ENCODE measurements at places on chromosomes 1 and 21.
A peak's percentile ranks its signal among the peaks of the same experiment; 100 is the strongest.

- no peak for DNase-seq
These were observed 18.3 kb upstream of the TLR5 start for GRCh38 chr1:223161321-223161720.

DNA sequence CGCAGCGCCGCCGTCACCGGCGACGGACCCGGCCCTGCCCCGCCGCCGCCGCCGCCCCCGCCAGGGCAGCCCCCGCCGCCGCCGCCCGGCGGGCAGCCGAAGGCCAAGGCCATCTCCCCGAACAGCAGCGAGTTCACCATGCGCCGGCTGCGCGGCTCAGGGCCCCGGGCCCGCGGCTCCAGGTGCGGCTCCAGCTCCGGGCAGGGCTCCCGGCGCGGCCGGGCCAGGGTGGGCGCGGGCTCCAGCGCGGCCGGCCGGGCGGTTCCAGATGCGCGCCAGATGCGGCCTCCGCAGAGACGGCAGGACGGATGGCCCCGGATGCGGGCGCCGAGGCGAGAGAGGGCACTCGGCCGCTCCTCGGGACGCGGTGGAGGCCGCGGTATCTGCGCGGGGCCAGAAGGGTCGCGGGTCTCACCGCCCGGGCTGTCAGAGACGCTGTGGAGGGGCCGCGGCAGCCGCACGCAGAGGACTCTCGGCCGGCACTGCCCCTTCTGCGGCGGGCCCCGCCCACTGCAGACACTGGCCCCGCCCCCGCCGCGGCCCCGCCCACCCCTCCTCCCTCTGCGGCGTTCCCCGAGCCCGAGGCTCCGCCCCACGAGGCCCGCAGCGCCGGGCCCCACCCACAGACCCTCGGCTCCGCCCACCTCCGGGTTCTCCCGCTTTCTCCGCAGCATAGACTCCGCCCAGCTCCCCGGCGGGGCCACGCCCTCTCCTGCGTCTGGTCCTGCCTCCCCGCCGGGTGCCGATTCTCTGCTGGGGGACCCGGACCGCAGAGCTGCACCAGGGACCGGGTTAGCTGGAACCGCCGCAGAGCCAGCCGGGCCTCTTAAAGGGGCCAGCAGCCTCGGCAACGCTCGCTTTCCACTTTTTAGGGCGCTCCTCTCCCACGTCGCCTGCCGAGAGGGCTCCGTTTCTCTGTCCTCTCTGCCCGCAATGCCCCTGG is at the start of gene IFFO2:
TSS of gene IFFO2 (minus strand) at position 484 of the 943 bp plus-strand sequence. CDS start at position 140, 344 bp downstream.
- peak; percentile 67 for DNase-seq

DNA sequence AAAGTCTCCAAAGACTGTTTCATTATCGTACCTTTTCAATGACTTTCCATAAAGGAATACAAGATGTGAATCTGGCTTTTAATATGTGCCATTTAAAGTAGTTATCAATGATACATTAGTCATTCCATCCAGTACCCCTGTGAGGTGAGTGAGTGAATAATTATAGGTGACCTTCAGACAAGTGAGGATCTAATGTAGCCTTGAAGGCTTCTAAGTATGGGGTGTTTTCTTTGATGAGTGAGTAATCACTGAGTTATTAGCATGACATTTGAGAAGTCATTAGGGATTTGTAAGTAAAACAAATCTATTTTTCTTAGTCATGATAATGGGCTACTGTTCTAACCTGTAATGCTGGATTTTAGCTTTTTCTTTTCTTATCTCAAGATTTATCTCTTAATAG is 831.4 kb downstream of the ADGRL2 start:
- no peak for DNase-seq

DNA sequence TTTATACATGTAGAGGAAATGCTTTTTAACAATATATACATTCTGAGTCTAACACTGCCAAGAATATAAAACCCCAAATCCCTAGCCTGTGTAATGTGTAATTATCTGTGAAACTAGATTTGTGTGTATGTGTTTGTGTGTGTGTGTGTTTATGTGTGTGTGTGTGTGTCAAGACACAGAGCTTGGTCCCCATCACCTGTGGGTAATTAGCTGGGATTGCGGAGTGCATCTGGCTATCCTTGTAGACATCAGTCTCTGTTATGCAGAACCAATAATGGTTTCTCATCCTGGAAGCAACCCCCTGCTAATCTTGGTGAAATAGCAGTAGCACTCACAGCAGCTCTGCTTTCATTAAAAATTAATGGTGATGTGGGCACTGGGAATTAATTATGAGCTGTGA is 26.3 kb upstream of the ST6GALNAC3 start:
- no peak for DNase-seq

- no peak for DNase-seq
These were observed 52.8 kb upstream of the SELENON start for GRCh38 chr1:25747046-25747719.

DNA sequence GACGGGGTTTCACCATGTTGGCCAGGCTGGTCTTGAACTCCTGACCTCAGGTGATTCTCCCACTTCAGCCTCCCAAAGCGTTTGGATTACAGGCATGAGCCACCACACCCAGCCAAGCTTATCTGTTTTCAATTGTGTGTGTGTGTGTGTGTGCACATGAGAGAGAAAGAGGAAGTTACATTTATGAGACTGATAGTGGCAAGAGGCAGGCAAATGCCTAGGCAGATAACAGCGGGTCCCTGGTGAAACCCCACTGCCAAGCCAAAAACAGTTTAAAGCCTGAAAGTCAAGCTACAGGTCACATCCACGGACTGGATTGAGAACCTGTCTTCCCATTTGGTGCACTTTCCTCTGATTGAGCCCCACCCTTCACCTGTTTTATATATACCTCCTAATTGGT is 35.1 kb upstream of the IFNGR2 start:
- no peak for DNase-seq

DNA sequence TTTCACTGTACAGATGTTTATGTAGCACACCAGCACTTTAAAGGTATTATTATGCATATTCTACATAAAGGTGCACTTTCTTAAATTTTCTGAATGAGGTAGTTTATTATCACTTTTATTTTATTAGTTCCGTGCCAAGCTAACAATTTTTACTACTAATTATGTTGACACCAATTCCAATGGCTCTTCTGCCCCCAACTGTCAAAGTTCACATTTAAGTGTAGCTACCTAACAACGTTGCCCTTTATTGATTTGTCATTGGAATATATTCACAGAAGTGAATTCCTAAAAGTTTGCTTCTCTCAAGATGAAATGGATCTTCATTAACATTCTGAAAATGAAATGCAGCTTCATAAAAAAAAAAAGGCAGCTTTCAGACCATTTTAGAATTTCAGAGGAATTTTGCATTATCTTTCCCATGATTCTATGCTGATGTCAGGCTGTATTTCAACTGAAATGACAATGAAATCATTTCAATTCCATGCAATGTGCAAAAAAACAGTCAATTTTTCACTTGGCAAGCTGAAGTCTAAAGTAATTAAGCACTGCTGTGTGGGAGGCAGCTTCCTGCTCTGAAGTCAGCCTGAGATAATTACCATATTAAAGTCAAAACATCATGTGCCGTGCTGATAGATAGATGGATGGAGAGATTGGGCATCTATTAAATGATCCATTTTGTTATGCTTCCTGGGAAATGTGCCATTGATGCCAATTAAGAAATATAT is 229.2 kb downstream of the TTLL7 start:
- no peak for DNase-seq

DNA sequence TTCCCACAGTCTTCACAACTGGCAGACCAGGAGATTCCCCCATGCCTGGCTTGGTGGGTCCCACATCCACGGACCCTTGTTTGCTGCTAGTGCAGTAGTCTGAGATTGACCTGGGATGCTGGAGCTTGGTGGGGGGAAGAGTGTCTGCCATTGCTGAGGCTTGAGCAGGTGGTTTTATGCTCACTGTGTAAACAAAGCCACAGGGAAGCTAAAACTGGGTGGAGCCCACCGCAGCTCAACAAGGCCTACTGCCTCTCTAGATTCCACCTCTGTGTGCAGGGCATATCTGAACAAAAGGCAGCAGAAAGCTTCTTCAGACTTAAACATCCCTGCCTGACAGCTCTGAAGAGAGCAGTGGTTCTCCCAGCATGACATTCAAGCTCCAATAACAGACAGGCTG is 177.3 kb upstream of the ETV3 start:
- no peak for DNase-seq

- DNase-seq, result no peak
These were observed 21.9 kb upstream of the MNDA start for GRCh38 chr1:158809256-158809655.

- no peak for DNase-seq
These were observed 1.9 kb upstream of the PIGV start for GRCh38 chr1:26785611-26786436.

- DNase-seq, result no peak
These were observed 7.7 kb upstream of the RSPH1 start for GRCh38 chr21:42503711-42504110.

DNA sequence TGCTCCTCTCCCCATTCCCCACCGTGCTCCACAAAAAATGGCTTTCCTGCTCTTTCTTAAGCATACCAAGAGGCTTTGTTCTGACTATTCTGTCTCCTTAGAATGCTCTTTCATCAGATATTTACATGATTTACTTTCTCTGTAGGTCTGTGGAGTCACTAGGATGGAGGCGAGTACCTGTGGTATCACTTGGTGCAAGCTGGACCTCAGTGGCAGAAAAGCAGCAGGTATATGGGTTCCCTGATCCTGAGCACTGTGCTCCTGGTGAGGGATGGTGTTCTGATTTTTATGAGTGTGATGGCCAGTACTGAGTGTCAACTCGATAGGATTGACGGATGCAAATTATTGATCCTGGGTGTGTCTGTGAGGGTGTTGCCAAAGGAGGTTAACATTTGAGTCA is 10.0 kb downstream of the C1orf87 start:
- DNase-seq, result no peak

DNA sequence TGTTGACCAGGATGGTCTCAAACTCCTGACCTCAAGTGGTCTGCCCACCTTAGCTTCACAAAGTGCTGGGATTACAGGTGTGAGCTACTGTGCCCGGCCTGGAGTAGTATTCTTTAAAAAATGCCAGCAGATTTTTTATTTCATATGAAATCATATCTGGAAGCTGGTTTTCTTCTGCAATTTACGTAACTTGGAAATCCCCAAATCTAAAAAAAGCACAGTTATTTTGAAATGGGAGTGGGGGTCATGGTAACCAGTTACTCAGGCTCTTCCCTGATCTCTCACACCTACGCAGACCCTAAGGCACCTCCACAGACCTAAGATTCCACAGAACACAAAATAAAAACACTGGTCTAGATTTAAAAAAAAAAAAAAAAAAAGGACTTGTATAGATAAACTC is 219.8 kb downstream of the DAB1 start:
- no peak for DNase-seq

DNA sequence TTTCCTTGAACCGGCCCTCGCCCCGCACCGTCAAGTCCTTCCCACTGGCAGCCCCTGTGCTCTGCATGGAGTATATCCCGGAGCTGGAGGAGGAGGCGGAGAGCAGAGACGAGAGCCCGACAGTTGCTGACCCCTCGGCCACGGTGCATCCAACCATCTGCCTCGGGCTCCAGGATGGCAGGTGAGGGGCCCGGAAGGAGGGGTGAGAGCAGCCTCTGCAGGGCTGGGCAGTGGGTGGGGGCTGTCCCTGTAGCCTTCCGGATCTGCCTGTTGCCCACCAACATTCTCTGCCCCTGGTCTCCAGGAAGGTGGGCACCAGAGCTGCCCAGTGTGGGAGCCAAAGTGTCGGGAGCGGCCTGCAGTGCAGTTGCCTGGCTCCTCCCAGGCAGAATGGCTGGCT is 99.2 kb upstream of the ACTL8 start:
- DNase-seq, result no peak

GRCh38 chr1:8682573-8682972 is 134.9 kb downstream of the RERE start:
- DNase-seq, result no peak

DNA sequence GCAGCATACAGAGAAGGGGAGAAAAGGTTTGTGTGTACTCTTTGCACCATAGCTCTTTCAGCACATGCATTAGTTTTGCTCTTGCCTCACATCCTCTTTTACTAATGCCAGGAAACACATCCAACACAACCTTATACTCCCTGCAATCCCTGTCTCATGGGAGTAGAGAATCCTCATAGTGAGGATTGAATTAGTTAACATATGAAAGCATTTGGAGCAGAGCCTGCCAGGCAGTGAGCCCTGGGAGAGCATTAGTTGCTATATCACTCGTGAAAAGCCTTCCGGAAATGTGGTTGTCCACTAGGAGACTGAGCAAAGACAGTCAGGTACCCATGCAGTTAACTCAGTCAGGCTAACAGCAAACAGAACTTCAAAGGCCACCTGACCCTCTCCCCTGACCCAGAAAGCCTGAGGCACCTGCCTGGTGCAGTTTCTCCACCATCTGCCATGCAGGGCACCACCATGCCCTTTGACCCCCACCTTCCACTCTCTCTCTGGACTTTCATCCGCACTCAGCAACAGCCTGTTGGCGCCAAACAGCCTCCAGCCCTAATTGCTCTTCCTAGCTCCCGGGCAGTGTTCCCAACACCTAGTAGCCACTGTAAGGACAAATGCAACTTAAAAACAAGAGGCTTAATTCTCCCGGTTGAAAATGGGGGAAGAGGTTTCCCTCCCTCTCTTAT is 14.9 kb upstream of the AGT start:
- DNase-seq, result no peak

GRCh38 chr1:65688848-65689247 is 103.8 kb upstream of the PDE4B start:
- no peak for DNase-seq

DNA sequence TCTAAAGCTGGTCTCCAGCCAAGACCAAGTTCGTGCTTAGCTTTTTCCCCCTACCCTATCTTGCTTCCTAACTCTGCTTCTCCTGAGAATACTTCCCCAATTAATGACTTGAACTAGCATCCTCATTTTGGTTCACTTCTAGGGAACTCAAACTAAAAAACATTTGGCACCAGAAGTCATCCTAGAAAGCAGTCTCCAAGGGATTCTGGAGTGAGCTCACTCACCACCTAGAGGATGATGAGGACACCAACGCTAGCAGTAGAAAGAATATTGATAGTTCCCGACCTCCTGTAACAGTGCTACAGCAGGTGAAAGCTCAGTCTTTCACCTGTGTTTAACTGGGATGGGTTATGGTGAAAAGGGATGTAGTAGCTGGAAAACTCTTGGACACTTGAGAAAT is 4.7 kb upstream of the PSMB2 start:
- no peak for DNase-seq

DNA sequence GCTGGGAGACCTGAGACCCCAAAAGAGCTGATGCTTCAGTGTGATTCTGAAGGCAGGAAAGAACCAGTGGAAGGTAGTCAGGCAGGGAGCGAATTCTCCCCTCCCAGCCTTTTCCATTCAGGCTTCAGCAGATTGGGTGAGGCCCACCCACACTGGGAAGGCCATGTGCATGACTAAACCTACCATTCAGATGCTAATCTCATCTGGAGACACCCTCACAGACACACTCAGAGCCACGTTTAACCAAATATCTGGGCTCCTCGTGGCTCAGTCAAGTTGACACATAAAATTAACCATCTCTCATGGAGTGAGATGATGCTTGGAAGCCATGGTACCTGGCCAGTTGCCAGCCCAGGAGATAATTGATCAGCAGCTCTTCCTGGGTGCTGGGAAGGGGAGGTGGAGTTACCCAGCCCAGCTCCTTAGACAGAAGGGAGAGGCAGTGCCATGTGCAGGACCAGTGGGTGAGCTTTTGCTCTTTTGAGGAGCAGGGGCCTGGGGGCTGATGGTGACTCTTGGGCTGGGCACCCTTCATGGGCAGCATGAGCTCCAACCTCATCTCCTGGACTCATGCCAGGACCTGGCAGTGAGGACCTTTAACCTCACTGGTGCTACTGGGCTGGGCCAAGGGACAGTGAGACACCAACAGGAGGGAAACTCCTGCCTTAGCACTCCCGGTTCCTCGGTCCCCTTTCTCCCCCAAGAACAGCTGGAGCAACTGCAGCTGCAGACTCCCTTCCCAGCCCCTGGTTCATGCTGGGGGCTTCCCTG is 89.0 kb upstream of the ACTL8 start:
- no peak for DNase-seq

- DNase-seq, result no peak
These were observed 397.2 kb downstream of the OMA1 start for GRCh38 chr1:58149271-58149812.

Data from NCI-H526 treated with DMSO at 0.1 percent for 48 hours (cell line).